ENCODE measurements at places on chromosomes 6 and 20.

DNA sequence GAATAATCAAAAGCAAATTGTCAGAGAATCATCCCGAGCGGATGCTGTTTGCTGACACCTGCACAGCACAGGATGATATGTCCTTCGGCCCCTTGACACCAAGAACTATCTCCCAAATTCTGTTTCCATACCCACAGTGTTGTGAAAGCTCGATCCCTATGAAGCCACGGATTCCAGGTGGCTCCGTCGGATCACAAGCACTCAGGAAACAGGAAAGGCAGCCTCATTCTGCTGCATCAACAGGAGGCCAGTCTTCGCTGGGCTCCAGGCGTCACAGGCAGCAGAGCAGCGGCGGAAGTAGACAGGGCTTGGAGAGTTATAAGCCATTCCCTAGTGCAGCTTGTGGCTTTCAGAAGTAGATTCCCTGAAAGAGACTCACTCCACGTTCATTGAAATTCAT, 342.3 kb downstream of the C6orf118 start:
- no peak for DNase-seq

DNA sequence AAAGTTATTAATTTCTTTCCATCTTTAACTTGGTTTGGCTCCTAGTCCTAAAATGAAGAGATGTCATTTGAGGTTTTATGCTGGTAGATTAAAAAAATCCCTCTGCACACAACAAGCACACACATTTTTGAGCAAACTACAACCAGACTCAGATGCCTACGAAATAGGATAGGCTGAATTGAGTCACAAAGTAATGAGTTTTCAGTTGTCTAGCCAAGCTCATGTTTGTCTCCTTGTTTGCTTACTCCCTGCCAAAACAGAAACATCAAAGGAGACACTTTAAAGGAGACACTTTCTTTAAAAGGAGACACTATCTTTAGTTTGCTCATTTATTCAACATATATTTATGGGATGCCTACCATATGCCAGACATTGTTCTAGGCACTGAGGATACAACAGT, 56.2 kb downstream of the TPBG start:
- peak; percentile 71 for DNase-seq

DNA sequence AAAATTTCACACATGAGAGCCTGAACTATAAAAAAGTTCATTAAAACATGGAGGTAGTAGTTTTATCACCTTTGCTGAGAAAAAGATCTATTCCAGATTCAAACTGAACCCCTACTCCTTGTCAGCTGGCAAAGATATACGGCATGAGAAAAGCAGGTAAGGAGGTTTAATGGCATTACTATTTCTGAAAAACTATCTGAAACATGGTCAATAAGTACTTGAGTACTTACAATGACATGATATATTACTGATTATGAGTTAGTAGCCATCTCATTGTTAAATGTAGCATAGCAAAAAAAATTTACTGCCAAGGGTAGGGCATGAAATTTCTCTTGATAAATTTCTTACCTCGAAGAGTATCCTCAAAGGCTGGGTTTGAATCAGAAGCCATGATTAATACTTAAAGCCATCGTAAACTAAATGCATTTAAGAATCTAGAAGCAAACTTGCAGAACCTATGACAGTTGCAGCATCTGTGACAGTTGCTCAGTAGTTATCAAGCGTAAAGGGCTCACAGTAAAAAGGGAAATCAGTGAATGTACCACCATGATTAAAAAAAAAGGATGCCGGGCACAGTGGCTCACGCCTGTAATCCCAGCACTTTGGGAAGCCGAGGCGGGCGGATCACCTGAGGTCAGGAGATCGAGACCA, 8.7 kb downstream of the SLC17A5 start:
- no peak for DNase-seq

GRCh38 chr20:43915211-43916072, 790 bp downstream of the TOX2 start:
- peak; percentile 24 for DNase-seq

GRCh38 chr20:36367907-36368799, 62.0 kb downstream of the DLGAP4 start:
- no peak for DNase-seq

DNA sequence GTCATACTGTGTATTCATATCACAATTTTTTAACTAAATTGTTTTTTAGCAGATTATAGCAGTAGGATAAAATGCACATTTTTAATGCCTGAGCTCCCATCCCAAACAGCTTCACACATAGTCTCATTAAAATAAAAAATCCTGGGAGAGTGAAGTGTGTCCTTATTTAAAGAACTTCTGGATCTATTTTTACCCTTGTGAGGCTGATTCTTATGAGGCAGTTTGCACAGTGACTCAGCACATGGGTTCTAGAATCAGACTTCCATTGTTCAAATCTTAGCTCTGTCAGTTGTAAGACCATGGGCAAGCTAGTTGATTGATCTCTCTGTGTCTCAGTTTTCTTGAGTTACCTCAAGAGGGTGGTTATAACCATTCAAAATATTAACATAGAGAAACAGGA, 72.3 kb downstream of the MACROD2 start:
- DNase-seq, result no peak

- DNase-seq, result peak; percentile 47
These were observed 17.6 kb downstream of the PLAGL2 start for GRCh38 chr20:32189691-32190615.

DNA sequence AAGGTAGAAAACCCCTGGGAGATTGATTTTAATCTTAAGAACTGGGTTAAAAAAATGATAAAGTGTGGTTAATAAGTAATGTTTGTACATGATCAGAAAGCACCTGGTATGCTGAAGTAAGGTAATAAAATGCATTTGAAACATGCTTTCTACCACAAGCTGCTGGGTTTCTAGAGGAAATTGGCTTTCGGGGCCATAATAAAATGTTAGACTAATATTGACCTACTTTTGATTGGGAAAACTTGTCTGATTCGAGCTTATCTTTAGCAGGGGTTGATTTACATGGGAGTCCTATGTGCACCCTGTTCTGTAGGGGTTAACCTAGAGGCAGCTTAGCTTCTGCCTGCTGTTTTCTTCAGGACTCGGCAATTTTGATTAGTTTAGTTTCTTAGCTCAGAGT, 50.5 kb downstream of the CRYBG1 start:
- no peak for DNase-seq

GRCh38 chr6:3707024-3707423, 44.5 kb downstream of the PXDC1 start:
- no peak for DNase-seq

DNA sequence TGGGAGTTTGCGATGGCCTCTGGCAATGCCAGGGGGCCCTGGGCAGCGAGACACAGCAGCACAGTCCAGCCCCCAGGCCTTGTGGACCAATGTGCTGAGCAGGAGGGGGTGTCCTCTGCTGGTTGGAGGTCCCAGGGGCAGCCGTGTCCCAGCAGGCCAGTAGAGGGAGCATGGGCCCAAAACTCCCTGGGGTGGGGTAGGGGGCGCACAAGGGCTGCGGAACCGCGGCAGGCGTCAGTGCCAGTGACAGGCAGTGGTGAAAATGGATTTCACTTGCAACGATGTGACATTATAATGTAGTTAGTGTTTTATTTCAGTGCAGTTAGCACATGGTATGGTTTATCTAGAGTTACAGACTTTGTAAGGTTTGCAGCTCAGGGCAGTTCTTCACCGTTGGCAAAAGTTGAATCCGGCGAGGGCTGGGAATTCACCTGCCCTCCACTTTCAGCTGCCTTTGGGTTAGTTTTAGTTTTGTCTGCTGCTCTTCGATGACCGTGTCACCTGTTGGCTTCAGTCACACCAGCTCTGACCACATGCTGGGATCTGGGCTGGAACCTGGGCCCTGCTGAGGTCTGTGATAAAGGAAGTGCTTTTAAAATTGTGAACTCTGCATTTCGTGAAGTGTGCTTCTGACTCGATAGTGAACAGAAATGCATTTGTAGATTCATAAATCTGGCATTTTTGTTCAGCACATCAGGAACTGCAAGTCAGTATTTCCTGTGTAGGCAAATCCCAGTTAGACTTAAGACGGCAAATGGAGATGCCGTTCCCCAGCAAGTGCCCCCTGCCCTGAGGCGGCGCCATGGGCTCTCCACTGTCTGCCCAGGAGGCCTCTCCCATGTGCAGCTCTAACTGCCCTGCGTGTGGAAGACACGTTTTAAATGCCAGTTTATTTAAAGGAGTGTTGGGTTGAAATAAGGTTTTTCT, 46.8 kb downstream of the PYGB start:
- DNase-seq, result peak; percentile 31

DNA sequence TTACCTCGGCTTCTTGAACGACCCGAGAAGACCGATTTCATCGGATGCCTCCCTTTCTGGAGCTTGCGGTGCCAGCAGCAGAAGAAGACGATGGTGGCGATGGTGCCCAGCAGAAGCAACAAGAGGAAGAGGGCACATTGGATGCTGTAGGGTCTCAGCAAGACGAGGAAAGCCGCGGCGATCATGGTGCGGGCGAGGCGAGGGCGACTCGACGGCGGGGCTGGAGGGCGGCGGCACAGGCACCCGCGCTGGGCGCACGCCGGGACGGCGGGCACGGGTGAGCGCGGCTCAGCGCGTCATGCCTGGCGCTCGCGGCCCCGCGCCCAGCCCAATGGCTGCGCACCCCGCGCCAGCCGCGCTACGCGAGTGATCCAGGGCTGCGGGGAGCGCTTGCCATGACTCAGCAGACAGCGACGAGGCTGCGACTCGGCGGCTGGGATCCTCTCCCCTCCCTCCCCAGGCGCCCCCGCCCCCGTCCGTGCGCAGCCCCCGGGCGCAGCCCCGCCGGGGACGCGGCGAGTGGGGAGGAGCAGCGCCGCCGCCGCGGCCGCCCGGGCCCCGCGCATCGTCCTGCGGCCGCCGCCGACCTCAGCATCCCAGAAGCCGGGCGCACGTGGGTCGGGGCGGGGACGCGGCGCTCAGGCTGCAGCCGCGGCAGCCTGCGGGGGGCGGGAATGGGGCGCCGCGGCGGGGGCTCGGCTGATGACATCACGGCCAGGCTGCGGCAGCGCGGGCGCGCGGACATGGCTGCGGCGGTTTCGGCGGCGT, at the start of gene BEND6:
BEND6 (plus strand) TSS at position 705 of the 768 bp plus-strand sequence. CDS start 26,704 bp downstream, outside the sequence.
- peak; percentile 85 for DNase-seq

GRCh38 chr6:148417045-148417444, 74.4 kb downstream of the SASH1 start:
- DNase-seq, result no peak

DNA sequence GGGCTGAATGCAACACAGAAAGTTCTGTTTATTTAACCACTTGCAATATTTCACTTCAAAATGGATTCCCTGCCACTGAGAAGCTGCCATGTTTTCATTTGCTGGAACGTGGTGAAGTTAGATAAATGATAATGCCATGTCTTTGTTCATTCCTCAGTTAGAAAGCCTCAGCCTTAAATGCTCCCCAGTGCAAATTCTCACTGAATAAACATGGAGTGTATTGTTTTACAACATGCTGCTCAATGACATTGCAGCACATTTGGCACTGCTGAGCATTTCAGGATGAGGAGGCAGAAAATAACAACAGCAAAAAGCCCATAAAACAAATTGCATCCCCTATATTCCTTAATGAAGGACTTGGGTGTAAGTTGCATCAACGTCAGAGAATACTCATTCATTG, 913.8 kb upstream of the FLRT3 start:
- DNase-seq, result no peak

- no peak for DNase-seq
These were observed 5.7 kb downstream of the ELOVL4 start for GRCh38 chr6:79941489-79942151.

GRCh38 chr20:5900908-5901307, 49.4 kb downstream of the TRMT6 start:
- no peak for DNase-seq

- DNase-seq, result no peak
These were observed 280.9 kb downstream of the CDH26 start for GRCh38 chr20:60238992-60239660.

DNA sequence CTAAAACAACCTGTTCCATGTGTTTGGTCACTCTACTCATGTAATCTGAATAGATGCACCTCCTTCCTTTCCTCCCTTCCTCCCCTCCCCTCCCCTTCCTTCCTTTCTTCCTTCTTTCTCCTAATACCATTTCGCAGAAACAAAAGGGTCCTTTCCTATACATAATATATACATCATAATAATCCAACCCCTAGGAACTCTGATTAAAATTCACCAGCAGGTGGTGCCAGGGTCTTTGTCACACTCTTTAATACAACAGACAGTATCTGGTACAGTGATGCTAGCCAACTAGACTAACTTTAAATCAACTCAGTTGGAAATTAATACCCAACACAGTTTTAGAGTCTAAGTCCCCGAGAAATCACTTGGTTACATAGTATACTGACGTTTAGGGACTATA, 181.2 kb upstream of the SHLD1 start:
- peak; percentile 23 for DNase-seq

- peak; percentile 89 for DNase-seq
These were observed 65.5 kb downstream of the SYNJ2 start for GRCh38 chr6:158047127-158047518.

- peak; percentile 56 for DNase-seq
These were observed 40.1 kb downstream of the CYP24A1 start for GRCh38 chr20:54133434-54134427.

GRCh38 chr20:53221731-53222130, 249.6 kb downstream of the TSHZ2 start:
- no peak for DNase-seq

DNA sequence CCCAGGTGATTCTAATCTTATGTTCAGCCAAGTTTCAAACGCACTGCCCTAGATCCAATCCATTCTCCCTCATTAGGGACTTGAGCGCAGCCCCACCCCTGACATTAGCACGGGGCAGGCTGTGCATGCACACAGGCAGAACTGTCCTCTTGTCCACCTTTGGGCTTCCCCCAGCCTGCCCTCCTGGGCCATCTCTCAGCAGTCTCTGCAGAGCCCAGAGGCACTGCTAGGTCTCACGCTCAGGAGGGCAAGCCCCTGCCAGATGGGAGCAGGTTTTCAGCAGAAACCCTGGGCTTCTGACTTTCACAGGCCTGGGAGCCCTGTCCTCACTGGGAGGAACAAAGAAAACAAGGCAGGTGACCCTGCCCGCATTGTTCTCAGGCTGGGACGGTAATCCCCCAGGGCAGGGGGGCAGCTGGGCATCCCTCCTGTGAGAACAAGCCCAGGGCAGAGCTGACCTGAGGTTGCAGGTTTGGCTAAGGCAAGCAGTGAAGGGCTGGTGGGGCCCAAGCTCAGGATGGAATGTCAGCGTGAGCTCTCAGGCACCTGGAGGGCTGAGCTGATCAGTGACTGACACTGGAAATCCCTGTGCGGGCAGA, 24.5 kb downstream of the KCNK5 start:
- no peak for DNase-seq
